ENCODE measurements at places on chromosomes 6 and 20.

GRCh38 chr6:134636186-134636799, 313.6 kb downstream of the ALDH8A1 start:
- no peak for DNase-seq

DNA sequence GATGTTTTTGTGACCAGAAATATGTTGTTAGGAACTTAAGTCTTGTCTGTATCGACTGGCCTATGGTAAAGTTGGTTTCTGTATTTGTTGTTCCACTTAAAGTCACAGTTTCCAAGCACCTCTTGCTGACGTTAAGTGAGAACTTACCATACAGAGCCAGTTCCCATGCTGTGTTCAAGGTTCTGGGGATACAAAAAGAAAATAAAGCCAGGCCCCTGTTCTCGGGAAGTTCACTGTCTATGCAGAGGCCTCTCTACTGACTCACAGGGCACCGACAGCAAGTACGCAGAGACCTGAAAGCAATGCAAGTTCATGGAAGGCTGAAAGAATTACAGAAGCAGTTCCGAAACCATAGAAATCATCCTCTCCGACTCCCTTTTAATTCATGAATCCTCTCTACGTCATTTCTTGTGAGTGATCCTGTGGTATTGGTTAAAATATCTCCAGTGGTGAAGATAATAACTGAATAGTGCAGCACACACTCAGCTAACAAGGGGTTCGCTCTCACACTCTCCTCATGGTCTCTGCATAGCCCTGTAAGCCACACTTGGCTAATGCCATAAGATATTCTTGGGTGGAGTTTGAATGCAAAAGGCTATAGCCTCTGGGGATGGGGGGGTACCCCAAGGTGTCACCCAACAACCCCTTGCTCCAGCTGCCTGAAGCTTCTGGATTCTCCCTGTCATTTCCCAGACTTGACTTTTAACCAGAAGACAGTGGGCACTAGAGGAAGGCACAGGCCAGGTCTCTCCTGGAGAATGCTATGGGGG, 91.2 kb upstream of the EXOC2 start:
- DNase-seq, result no peak

DNA sequence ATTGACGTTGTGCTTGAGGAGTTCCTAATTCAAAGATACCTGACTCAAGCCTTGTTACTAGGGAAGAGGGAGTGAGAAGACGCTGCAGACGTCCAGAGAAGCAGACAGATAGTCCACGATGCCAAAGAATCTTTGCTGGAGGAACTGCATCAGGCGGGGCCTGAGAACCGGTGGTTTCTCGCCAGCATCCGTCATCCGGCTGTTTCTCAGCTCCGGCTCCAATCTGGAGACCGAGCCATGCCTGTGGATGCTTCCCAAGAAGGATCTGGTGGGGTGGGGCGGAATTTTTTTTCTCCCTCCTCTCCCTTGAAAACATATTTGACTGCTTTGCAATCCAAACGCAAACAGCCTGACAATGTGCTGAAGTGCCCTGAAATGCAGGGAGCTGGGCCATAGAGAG, 125.8 kb upstream of the SRSF6 start:
- no peak for DNase-seq

DNA sequence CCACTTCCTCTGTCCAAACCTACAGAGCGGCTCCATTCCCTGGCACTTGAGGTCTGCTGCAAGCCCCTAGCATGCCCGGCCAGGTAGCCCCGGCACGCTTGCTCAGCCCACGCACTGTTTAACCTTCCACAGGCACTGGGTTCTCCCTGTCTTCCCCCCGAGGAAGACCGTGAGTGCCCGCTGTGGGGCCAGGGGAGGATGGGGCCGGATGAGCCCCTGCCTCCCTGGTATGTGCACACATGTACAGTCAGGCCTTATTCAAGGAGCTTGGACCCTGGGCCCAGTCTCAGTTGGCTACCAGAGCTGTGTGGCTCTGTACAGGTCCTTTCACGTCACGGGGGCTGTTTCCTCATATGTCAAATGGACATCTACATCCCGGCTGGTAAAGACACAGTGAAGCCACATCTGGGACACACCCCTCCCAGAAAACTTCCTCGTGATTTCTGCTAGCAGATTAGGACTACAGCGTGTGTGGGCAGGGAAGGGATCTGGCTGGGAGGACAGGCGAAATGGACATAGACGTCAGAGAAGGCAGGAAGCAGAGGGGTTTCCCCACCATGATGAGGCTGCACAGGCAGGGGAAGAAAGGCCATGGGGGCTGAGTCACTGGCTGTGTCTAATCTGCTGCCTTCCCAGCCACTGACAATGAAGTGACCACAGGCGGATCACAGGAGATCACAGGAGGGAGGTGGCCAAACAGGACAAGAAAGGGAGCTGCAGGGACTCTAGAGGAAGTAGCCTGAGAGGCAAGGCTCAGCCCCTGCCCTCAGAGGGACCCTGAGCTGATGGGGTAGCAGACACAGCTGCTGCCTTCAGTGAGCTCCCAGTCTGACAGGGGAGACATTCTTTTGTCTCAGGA, 62.9 kb downstream of the MRPL14 start:
- DNase-seq, result peak; percentile 29

GRCh38 chr6:43774776-43775534, 4.9 kb downstream of the VEGFA start:
- DNase-seq, result peak; percentile 73

- peak; percentile 22 for DNase-seq
Measured at GRCh38 chr6:134272374-134272773, 45.5 kb downstream of the SGK1 start.

GRCh38 chr6:3794092-3794491, 42.6 kb upstream of the PXDC1 start:
- no peak for DNase-seq

DNA sequence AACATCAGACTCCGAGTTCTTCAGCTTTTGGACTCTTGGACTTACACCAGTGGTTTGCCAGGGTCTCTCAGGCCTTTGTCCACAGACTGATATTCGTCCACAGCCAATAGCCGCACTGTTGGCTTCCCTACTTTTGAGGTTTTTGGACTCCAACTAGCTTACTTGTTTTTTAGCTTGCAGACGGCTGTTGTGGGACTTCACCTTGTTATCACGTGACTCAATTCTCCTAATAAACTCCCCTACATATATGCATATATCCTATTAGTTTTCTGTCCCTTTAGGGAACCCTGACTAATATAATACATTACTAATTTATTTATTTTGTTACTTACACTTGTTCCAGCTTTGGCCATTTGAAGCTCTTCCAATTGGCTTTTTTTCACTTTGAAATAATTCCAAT, 311.3 kb downstream of the BMP2 start:
- DNase-seq, result no peak

- DNase-seq, result peak; percentile 76
Measured at GRCh38 chr6:117482240-117483003, at the start of gene DCBLD1. Gene DCBLD1 (plus strand): TSS chr6:117482674. CDS start chr6:117482782, 108 bp downstream.

DNA sequence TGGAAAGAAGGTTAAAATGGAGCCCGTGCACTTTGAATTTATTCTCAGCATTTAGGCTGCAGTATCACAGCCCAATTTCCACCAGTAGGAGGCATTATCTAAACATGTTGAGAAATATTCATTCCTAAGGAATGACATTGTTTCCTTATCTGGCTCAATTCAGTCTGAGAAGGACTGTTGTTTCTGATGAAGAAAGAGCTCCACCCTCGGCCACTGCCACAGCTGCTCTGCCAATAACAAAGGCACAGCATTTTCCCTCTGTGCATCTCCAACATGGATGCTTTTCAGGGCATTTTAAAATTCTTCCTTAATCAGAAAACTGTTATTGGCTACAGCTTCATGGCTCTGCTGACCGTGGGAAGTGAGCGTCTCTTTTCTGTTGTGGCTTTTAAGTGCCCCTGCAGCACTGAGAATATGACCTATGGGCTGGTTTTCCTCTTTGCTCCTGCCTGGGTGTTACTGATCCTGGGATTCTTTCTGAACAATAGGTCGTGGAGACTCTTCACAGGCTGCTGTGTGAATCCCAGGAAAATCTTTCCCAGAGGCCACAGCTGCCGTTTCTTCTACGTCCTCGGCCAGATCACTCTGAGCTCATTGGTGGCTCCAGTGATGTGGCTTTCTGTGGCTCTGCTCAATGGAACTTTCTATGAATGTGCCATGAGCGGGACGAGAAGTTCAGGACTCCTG, at the start of gene CALHM5:
Gene CALHM5, plus strand, starts transcription at position 216 of the 687 bp plus-strand sequence. Its CDS starts 58 bp downstream, at position 274.
- DNase-seq, result no peak

GRCh38 chr6:56532766-56533551, 109.7 kb downstream of the DST start:
- no peak for DNase-seq

DNA sequence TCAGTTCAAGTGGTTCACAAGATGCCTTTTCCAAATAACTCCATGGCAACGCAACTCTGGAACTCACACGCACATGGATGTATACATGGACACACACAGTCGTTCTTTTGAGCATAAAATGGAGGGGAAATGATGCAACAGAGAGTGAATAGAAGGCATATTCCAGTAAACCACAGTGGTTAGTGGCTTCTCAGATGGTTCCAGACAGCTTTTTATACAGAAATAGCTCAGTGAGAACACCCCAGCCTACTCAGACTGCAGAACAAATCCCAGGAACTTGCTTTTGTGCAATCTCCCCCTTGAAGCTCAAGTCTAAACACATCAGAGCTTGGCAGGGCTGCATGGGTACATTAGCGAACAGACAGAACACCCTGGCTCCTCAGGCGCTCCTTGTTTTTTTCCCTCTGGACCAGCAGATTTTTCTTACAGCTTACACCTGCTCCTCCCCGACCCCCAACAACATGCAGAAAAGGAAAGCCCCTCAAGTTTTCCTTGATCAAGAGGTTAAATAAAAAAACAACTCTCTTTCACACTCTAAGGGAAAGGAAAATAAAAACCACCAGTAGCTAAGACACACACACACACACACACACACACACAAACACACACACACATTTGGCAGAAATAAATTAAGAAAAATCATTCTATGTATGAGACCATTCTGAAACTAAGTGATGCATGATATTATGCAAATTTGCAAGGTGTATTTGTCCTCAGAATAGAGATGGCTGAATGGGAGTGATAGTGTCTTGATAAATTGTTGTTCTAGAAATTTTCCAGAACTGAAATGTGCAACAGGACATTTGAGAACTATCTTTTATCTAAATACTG, 51.2 kb upstream of the RANBP9 start:
- DNase-seq, result peak; percentile 34

DNA sequence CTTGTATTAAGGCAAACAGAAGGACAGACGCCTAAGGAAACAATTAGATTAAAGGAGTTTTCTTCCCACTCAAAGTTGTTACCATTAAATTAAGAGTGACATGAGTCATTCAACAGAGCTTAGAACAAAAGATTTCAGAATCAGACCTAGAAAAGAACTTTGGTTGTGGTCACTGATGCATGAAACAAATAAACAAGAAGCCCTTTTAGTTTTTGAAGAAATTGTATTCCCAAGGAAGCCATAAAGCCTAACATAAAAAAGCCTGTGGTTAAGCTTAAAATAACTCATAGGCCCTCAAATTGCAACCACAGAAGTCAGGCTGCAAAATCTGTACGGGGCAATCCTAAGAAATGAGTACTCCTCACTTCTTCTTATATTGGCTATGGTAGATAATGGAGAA, 17.9 kb upstream of the TRIM26 start:
- no peak for DNase-seq

DNA sequence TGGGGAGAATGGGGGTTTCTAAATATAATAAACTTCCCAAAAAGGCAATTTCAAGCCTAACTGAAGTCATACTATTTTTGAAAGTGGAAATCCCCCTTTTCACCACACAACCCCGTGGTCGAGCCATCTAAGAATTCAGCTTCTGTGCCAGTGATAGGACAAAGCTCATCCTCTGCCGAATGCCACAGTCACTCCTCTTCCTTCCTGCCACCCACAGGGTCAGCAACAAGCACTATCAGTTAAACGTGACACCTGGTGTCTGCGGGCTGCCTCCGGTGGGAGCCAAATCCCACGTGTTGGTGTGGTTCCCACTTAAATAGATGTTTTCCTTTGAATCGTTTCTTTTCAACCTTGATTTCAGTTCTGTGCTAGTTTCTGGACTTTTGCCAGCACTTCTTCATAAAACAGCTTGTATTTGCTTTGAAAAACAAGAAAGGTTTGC, 60.7 kb downstream of the TNFAIP3 start:
- peak; percentile 80 for DNase-seq

- DNase-seq, result no peak
Measured at GRCh38 chr6:96196633-96197032, 180.9 kb downstream of the FUT9 start.

DNA sequence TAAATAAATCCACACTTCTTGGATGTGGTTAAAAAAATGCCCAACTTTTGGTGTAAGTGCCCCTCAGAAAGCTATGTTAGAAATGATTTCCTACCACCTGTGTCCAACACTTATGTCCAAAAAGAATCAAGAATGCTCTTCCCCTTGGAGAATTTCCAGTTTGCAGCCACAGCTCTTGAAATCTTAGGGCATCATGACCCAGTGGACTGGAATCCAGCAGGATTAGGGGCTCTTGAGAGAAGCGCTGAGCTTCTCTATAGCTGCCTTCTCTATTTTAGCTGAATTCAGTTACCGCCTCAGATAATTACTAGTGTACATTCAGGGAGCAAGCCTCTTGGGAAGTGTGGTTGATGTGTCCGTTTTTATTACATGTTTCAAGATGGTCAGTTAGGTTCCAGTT, 2.5 kb downstream of the PHACTR1 start:
- no peak for DNase-seq

DNA sequence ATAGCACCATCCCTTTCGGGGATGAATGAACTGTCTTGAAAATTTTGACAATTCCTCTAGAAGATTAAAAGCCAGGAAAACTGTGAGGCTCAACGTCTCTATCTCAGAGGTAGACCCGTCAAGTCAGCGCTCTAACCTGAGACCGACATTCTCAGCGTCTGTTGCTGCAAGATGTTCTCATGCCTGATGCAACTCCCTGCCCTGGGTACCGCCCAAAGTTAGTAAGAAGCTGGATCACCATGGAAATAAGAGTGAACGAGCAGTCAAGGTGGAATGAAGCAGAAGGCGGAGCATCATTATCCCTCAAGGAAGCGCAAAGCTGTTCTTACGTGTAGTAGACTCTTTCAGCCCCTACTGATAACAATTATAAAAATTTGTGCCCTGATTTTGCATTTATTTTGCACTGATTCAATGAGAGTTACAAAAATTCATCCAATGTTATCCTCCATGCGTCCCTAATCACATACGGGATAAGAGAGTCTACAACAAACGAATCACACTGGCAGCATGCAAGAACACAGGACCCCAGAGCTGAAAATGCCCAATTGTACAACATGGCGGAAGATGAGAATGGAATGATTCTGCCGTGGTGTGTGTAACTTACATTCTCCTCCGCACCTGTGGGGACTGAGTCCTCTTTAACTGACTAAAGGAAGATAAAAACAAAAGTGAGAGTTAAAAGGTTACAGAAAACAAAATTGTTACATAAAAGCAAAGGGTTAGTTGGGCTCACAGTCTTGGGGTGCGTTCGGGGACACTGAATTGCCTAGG, 95.4 kb downstream of the BCAS1 start:
- no peak for DNase-seq

- DNase-seq, result no peak
Measured at GRCh38 chr6:39239527-39240154, 10.4 kb upstream of the KCNK5 start.

Data from activated CD4-positive, alpha-beta memory T cell treated with anti-CD3 and anti-CD28 coated beads, Interleukin-2, amount 10 ng/mL, durations not matched to agents 7 days and 5 days (primary cell).